ENCODE measurements at places on chromosomes 1 and 21. TPM values are rescaled to one million over a fixed set of nuclear protein-coding genes. Genes with fewer than 3 reads are reported as not detected.
A peak's percentile ranks its signal among the peaks of the same experiment; 100 is the strongest.

Gene MEAF6
- 46.1 TPM for polyA plus RNA-seq

Gene EPHA2
- polyA plus RNA-seq, result 13.3 TPM

GRCh38 chr1:42177541-42177981 lies 13.0 kb upstream of the GUCA2A start:
- no peak for DNase-seq

Gene FAM167B
- polyA plus RNA-seq, result 4.4 TPM

- no peak for DNase-seq
Observed at GRCh38 chr1:61753998-61754508, 11.8 kb downstream of the PATJ start.

Gene TAF5L
- polyA plus RNA-seq, result 12.0 TPM

- DNase-seq, result no peak
Observed at GRCh38 chr1:160685266-160685665, 26.4 kb downstream of the CD48 start.

DNA sequence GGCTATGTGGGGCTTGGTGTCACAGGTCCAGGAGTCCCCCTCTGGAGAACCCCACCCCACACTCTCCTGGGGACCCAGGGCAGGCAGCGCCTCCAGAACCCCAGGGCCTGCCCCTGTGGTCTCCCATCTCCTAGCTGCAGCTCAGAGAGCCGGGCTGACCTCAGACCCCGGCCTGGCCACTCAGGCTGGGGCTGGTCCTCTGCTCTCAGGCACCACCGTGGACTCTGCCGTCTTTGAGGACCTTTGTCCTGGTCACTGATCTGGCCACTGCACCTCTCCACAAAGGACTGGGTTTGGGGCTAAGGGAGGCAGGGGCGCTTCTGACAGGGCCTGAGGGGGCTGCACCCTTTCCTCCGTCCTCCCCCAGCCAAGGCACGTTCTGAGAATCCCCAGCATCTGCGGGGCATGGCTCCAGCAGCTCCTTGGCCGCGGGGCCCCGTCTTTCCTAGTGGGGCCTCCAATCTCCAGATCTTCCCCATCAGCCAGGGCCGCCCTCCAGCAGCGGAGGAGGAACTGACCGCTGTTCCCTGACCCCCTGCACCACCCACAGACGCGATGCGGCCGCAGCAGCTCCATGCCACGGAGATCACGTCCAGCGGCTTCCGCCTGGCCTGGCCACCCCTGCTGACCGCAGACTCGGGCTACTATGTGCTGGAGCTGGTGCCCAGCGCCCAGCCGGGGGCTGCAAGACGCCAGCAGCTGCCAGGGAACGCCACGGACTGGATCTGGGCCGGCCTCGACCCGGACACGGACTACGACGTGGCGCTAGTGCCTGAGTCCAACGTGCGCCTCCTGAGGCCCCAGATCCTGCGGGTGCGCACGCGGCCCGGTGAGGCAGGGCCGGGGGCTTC lies 3.3 kb downstream of the VWA1 start:
- no peak for DNase-seq

Gene XCL1
- not detected for polyA plus RNA-seq

GRCh38 chr1:89820422-89821321 lies at the start of gene LRRC8D:
Gene LRRC8D, plus strand, starts transcription at chr1:89821032. Its CDS starts 112,037 bp downstream, at chr1:89933069.
- peak; percentile 68 for DNase-seq

Gene CFAP74
- polyA plus RNA-seq, result 0.07 TPM
